ENCODE measurements at places on chromosomes 2 and 18. TPM values are rescaled to one million over a fixed set of nuclear protein-coding genes. Genes with fewer than 3 reads are reported as not detected.

MC4R gene
- not detected for total RNA-seq

UGT1A10 gene
- not detected for total RNA-seq

PLCL1 gene
- total RNA-seq, result 21.8 TPM

PCBP1 gene
- total RNA-seq, result 213 TPM

THUMPD2 gene
- 8.4 TPM for total RNA-seq

Measured in omental fat pad (tissue), 4 donors.